ENCODE measurements at places on chromosomes 7 and 10.

DNA sequence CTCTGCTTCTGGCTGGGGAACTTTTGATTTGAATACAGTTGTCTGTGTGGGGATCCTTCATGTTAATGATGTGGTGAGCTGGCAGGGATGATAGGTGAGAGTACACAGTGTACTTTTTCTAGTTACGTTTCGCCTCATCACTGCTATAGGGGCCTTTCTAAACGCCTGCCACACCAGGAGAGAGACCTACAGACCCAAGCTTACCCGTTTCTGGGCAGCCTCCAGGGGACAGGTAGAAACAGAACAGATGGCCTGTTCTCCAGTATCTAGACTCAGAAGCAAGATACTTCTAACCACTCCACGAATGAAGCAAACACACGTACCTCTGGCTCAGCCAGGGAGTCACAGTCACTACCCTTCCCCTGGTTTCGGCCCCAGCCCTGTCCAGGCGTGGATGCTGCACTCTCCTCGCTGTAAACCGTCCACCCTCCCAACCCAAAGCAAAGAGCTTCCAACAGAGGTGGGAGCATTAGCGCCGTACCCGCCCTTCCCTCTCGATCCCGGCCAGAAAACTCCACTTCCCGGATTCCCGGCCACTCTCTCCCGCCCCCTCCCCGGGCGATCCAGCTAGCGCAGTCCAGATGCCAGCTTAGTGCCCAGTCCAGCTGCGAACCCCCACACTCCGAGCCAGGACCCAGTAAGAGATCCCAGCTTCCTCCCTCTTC is 1.2 kb downstream of the CCDC6 start:
- no peak for DNase-seq

GRCh38 chr10:126278851-126279250 is 109.4 kb downstream of the ADAM12 start:
- no peak for DNase-seq

DNA sequence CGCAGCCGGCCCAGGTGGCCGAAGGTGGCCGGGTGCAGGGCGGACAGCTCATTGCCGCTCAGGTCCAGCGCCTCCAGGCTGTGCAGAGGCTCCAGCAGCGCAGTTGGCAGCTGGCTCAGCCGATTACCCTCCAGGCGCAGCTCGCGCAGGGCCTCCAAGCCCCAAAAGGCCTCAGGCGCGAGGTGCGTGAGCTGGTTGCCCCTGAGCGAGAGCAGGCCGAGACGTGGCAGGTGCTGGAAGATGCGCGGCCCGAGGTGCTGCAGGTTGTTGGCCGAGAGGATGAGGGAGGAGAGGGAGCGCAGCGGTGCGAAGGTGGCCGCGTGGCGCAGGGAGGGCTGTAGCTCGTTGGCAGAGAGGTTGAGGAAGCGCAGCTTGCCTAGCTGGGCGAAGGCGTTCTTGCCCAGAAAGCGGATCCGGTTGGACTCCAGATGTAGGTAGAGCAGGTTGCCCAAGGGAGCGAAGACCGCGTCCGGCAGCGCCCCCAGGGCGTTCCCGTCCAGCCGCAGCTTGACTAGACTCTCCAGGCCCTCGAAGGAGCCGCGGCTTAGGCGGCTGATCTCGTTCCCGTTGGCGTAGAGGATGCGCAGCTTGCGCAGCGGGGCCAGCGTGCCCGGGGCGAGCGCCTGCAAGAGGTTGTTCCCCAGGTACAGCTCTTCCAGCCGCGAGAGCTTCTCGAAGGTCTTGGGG is 923 bp downstream of the TRIL start:
- no peak for DNase-seq

DNA sequence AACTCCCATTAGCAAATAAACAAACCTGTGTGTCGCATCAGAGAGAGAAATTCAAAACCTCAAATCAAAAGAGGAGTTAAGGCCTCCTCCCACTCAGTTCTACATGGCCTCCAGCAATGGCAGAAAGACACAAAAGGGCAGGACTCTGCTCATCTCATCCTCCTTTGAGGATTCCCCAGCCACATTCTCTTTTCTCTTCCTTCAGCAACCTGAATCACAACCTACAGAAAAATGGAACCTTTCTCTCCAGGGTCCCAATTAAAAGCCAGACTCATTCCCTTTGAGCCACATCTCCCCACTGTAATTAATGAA is 7.9 kb downstream of the OSBPL3 start:
- DNase-seq, result no peak

DNA sequence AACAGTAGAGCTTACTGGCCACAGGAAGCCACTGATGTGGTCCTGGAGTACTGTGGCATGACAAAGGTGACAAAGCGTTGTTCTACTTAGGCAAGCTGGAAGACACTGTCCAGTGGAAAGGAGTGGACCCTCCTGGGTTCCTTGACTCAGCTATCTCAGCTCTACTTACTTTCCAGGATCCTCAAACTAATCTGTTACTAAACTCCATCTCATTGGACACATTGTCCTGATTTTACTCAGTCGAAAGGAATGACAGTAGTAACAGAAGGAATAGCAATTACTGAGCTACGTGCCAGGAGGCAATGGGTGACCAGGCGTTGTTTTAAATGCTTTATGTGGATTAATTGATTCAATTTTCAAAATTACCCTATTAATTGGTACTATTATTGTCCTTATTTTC is 41.6 kb downstream of the ABLIM1 start:
- no peak for DNase-seq

GRCh38 chr10:30116041-30116491 is 56.7 kb upstream of the JCAD start:
- no peak for DNase-seq

DNA sequence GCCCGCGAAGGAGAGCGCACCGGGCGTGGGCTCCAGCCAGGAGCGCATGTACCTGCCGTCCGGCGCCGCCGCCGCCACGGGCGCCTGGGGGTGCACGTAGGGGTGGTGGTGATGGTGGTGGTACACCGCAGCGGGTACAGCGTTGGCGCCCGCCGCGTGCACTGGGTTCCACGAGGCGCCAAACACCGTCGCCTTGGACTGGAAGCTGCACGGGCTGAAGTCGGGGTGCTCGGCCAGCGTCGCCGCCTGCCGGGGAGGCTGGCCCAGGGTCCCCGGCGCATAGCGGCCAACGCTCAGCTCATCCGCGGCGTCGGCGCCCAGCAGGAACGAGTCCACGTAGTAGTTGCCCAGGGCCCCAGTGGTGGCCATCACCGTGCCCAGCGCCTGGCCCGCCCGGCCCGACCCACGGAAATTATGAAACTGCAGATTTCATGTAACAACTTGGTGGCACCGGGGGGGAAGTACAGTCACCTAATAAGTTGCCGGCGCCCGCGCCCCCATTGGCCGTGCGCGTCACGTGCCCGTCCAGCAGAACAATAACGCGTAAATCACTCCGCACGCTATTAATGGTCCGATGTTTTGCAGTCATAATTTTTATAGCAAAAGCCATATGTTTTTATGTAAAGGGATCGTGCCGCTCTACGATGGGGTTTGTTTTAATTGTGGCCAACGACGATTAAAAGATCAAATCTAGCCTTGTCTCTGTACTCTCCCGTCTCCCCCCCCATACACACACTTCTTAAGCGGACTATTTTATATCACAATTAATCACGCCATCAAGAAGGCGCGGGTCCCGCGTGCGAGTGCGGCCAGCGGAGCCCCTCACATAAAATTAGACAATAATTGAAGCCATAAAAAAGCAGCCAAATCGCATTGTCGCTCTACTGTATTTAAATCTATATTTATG is at the start of gene HOXA9:
Gene HOXA9, minus strand, starts transcription at position 449 of the 907 bp plus-strand sequence. Its CDS starts 80 bp downstream, at position 369.
- DNase-seq, result peak; percentile 90

DNA sequence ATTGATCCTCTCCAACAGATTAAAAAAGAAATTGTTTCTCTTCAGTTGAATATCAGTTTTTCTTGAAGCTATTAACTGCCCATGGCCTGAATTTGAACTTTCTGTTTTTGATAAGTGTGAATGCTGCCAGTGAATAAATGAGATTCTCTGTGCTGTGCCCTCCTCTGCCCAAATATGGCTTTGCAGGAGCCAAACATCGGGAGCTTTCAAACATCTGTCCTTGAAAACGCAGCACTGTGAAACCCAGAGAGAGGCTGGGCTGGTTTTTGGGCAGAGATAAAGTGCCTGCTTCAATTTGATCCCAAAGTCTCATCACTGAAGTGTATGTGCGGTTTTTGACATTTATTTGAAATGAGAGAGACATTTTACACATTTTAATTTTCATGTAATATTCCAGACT is 268.3 kb upstream of the SHH start:
- DNase-seq, result no peak

DNA sequence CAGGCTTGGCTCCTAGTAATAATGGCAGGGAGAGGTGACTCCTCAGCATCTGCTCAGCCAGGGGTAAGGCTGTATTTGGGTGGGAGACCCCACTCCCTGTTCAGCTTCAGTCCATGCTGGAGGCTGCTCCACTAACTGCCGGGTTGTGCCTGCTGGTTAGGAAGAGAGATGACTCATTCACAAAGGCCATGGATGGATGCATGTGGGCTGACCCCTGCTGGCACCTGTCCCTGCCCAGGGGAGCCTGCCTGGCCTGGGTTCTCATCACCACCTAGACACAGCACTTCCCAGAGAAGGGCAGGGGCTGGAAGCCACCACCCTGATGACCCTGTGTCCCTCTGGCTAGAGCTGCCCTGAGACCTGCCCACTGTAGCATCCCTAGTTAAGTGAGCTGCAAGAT is 59.0 kb downstream of the VSTM4 start:
- DNase-seq, result no peak

GRCh38 chr7:144057954-144058353 is 9.2 kb downstream of the OR2A5 start:
- no peak for DNase-seq

- DNase-seq, result no peak
Observed at GRCh38 chr7:96178581-96178980, 143.3 kb downstream of the SLC25A13 start.
